ENCODE measurements at places on chromosomes 5 and 9.

- no peak for DNase-seq
Observed at GRCh38 chr9:36337865-36338264, 62.2 kb downstream of the RNF38 start.

DNA sequence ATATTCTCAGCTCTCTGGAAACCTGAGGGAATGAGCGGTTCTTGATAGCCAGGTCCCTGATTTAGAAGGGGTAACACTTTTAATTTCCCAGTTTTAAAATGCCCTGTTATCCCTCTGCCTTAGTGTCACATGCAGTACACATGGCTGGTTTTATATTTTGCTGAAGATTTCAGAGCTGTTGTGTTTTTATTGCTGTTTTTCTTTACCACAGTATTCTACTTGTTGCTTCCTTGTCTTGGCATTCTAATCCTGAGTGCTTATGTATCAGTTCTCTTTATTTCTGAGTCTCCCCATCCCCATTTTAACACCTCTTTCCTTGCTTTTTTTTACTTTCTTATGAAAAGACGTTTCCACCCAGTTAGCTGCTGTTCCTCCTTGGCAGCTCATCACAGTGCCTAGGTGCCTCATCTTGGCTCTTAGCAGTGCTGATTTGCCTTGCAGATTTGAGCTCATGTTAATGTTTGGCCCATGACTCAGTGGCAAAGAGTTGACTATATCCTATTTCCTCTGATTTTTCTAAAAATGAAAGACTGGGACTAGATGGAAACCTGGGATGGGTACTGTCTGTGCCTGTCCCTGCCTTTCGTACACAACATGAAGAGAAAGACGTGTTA is 3.7 kb downstream of the MTRR start:
- no peak for DNase-seq

DNA sequence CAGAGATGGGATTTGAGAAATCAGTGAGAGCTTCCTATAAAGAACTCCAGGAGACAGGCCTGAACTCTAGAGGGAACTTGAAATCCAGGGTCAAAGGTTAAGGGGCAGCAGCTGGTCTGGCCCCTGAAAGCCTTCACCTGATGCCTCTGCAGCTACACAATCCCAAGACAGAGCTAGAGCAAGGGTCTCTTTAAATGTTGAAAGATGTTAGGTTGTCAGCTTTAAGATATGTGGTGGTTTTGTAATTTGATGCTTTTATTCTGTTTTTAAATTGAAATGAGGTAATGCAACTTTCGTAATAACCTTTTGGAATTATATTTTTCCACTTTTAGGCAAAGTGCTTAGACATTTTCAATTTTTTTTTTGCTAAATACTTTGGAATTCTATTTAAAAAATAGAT is 2.4 kb downstream of the SOWAHA start:
- DNase-seq: no peak

GRCh38 chr9:122860319-122861142 is 32.1 kb upstream of the PDCL start:
- DNase-seq: no peak

All from activated CD4-positive, alpha-beta T cell treated with anti-CD3 and anti-CD28 coated beads, Interleukin-2, amount 10 ng/mL, durations not matched to agents 7 days and 5 days (primary cell).